ENCODE measurements at places on chromosomes 16 and 17.

- no peak for DNase-seq
These were observed 21.1 kb downstream of the CLUH start for GRCh38 chr17:2690165-2691068.

GRCh38 chr17:18009609-18010420 is 29.2 kb downstream of the ATPAF2 start:
- no peak for DNase-seq

DNA sequence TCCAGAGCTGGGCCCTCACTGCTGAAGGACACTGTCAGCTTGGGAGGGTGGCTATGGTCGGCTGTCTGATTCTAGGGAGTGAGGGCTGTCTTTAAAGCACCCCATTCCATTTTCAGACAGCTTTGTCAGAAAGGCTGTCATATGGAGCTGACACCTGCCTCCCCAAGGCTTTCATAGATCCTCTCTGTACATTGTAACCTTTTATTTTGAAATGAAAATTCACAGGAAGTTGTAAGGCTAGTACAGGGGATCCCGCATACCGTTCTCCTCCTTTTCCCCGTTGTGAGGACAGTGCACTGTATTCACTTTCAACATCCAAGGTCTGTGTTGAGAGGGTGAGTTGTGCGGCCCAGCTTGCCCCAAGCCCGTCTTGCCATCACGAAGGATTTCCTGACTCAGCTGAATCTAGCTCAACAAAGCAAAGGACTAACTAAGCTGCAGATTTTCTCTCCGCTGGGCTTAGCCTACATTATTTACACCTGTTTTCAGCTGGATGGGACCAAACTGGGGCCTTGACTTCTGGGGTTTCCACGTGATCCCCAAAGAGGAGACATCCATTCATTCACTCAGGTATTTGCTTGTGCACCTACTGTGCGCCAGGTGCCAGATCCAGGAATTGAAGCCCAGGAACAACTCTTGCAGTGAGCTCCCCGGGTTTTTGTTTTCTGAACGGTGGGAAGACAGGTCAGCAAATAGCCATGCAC is 5.2 kb upstream of the TMEM235 start:
- DNase-seq = no peak

DNA sequence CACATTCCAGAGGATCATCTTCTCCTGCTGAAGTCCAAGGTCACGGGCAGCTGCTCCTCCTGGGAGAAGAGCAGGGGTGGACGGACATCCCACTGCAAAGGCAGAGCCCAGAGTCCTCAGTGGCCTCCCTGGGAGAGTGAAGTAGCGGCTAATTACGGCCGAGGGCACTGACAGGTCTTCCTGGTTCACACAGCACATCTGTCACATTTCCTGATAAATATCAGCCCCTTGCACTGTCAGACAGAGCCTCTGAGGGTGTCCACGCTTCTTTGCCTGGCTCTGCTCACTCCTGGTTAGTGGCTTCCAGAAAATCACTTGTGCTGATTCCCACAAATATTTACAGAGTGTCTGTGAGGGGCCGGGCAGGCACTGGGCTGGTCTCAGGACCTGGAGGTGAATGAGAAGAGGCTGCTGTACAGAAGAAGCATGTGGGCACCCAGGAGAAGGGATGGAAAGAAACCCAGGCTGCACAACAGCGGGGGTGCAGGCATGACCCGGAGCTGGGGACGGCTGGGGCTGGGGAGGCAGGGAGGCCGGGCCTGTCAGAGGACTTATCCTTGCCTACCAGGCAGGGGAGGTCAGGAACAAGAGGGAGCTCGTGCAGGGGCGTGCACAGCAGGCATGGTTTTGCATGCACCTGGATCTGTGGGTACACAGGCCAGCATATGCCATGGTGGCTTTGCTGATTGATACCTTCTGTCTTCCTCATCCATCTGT is 258.2 kb upstream of the TNRC6C start:
- no peak for DNase-seq

GRCh38 chr17:14731591-14731990 is 430.7 kb downstream of the HS3ST3B1 start:
- no peak for DNase-seq

DNA sequence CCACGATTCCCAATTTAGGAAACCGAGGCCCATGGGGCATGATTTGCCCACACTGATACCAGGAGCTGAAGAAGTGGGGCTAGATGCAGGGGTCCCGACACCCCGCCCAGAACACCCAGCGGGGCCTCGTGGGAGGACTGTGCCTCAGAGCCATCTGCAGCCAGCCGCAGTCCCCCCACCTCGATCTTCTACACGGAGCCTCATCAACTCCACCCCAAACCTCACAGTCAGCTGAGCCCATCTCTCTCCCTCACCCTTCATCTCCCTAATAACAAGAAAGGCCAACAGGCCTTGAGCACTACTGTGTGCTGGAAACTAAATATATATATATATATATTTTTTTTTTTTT is 4.2 kb downstream of the ITGAE start:
- DNase-seq = no peak

DNA sequence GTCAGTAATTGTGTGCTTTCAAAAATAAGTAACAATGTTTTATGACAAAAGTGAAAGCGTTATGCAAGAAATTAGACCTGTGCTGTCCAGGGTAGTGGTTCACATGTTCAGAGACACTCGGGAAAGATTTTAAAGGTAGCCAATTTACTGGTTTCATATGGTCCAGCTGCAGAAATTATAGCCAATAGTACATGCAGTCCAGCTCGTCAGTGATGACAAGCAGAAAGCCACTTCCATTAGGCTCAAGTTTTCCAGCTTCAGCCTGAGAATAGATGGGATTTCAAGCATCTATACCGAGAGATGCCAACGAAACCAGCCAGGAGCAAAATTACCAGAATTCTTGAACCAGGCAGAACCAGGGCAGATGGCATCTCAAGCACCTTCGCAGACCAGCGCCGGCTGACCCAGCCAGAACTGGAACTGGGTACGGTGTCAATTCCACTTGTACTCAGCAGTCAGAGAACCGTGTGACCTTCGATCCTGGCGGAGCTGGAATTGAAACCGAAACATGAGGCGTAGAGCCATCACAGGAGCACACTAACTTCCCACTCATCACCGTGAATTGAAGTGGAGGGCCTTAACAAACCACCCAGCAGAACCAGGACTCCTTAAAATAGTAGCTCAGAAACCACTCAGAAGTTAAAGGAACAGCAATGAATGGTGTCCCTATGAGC is 207.9 kb upstream of the HSBP1 start:
- DNase-seq = no peak

DNA sequence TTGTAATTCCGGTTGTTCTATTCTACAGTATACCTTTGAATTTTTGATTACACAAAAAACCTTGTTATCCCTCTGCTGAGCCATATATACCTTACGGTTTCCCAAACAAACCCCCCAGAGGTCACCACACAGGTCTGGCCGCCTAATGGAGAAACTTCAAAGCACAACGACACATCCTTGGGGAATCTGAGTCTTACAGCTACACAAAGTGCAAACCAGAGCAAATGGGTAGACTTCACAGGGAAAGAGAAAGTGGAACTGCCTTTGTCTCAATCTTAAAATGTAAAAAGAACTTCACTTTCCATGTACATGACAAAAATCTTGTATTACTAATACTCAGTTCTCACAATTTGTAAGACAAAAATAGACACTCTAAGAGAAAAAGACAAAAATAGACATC is 2.7 kb downstream of the FBXO31 start:
- no peak for DNase-seq

GRCh38 chr17:67376415-67376736 is 705 bp upstream of the PITPNC1 start:
- no peak for DNase-seq

DNA sequence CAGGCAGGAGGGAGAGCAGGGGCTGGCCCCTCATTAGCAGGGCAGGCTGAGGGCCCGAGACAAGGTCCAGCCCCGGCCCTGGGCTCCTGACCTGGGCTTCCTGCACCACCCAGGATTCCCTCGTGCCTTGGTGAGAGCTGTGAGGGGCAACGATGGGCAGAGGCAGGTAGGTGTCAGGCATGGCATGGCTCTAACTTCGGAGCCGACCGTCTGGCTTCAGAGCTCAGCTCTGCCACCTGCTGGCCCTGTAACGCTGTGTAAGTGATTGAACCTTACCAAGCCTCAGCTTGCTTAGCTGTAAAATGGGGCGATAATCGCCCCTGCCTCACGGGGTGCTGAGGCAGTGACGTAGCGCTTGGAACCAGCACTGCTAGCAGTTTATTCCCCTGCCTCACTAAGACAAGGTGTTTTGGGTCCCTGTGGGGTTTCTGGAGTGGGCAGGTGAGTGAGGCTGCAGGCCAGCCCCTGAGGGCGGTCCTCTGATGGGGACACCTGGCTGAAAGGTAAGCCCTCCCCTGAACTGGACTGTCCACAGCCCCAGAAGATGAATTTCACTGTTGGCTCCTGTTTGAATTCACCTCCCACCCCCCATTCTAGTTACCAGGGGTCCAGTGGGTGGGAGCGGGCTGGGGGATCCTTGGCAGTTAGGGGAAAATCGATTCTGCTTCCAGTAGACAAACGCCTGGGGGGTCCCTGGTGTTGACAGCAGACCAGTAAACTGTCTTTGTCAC is 184.8 kb upstream of the GSE1 start:
- DNase-seq = no peak

DNA sequence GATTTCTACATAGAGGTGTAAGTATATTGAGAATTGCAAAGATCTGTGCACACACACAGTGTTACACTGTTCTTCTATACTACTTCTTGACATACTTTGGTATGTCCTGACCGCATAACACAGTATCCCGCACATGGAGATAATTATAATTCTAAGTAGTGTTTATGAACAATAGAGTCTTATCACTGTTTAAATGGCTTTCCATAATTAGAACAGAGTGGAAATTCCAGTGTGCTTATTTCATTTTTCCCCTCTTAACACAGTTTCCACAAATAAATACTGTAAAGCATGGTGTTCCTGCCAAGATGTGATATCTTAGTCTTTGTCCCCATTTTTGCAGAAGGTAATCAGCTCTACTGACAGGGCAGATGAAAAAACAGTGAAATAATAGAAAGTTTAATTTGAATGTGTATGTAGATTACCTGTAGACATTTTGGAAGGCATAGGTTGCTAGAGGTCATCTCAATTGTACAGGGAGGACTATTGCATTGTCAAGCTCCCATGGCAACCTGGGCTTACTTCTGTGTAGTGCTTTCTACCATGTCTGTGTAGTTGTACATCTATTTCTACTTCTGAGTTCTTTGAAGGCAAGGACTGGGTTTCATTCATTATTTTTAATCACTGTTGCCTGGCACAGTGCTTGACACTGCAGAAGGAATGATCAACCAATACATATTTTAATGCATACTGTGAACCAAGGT is 10.1 kb upstream of the KRT28 start:
- no peak for DNase-seq

DNA sequence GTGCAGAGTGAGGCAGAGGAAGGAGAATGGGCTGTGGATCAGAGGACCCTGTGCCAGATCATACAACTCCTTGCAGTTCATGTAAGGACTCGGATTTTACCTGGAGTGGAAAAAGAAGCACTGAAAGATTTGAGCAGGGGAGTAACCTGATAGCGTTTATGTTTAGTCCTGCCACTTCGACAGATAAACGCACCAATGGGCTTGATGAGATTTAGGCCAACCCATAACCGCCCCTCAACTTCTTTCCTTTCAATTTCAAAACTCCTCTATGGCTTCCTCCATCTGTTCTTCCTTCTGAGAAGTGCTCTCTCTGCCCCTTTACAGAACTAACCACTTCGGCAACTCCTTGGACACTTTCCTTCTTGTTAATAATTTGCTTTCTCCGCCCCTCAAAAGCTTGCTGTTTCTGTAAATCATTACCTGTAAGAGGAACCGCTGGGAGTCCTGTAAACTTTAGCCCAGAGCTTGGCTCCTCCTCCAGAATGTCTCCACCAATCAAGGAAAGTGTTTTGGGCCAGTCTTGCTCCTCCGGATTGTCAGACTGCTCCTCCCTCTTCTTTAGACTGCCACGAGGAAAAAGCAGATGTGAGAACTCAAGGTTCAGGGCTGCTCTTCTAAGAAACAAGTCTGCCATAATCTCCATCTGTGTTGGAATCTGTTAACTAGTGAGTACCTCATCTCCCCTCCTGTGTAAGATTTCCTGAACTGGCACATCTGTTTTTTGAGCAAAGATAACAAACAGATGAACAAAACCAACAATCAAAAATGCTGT is at the start of gene ACSM3:
Gene ACSM3, plus strand, starts transcription at position 554 of the 772 bp plus-strand sequence. CDS start 6,021 bp downstream, outside the sequence.
- no peak for DNase-seq

GRCh38 chr16:86215233-86215978 is 294.9 kb upstream of the FOXF1 start:
- DNase-seq = no peak

DNA sequence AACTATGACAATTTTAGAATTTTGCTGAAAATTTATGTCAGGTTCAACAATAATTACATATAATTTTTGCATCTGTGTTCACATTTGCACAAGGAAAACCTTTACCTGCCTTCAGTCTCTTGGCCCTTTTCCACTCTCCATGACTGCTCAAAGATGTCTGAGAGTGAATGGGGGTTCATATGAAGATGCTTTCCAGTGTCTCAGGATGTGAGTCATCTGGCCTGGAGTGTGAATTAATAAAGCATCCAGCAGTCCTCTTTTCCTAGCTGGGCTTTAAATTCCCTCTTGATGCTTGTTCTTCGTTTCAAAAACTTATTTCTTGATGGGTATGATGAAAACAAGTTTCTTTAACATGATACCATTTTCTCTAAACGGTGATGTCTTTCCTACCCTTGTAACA is 99.9 kb downstream of the CDK5R1 start:
- DNase-seq = no peak

DNA sequence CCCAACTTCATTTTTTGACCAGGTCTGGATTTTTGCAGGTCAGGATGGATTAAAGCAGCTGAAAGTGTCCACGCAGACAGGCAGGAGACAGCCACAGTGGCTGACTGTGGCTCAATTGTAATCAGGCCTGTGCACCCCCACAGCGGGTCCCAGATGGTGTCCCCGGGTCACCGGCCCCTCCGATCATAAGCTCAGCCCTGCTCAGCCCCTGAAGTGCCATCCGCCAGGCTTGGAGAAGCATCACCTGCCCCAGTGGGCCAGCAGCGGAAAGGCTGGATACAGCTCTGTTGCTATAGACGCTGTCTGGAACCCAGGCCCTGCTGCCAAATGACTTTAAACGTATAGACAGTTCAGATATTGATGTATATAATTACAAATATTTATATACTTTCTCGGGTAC is 60.6 kb downstream of the RPH3AL start:
- no peak for DNase-seq

DNA sequence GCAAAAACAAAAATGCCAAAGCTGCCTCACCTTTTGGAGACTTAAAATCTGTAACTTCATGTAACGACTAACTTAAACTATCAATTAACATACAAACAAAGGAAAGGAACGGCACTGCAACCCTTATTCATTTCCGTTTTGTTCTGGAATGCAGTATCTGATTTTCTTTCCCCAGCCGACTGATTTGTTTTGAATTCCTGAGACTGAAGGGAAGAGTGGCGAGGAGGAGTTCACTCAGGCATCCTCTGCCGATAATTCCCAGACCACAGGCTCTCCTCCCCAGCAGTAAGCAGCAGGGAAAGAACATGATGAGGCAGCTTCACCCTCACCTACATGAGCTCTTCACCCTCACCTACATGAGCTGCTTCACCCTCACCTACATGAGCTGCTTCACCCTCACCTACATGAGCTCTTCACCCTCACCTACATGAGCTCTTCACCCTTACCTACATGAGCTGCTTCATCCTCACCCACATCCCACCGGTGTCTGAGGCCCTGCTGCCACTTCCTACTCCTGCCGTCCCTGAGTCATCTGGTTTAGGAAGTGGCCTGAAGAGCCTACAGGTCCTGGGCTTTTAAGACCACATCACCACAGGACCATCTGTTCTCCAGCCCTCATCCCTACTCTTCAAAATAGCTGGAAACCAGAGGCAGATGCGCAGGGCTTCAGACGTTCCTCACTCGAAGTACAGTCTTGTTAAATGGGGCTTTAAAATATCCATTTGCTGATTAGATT is 168.0 kb upstream of the RPH3AL start:
- DNase-seq = no peak

Data from kidney capillary endothelial cell (primary cell).